ENCODE measurements at places on chromosomes 13 and 19. TPM values are rescaled to one million over a fixed set of nuclear protein-coding genes. Genes with fewer than 3 reads are reported as not detected.

GRCh38 chr13:20988909-20989655 lies 72.3 kb downstream of the LATS2 start:
- H3K27ac ChIP-seq: no peak overlapping the region
- no peak for DNase-seq
- H3K4me3 ChIP-seq: no peak overlapping the region
- no peaks in the 10 kb centered on the region for H3K4me1 ChIP-seq
- H3K27me3 ChIP-seq: peaks cover 5% of the 10 kb centered on the region
- no peaks in the 10 kb centered on the region for H3K36me3 ChIP-seq

DNA sequence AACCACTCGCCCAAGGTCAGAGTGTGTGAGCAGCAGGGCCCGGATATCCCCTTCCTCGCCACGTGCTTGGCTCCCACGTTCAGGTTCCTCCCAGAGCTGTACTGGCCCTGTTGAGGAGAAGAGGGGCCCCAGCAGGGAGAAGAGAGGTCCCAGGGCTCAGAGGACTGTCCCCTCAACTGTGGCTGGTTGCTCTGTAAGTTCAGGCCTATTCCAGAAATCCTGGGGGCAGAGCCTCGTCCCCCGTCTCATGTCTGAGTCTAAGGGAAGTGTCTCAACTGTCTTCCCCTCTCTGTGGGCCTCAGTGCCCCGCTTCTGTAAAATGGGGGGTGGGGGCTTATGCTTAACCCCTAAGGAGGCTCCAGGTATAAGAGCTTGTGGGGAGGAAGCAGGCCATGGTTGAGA lies 3.9 kb downstream of the PPP5C start:
- H3K4me1 ChIP-seq: peaks cover 86% of the 10 kb centered on the region
- peak overlapping the region; percentile 72 for H3K27ac ChIP-seq
- DNase-seq: no peak
- peaks cover 23% of the 10 kb centered on the region for H3K36me3 ChIP-seq
- H3K27me3 ChIP-seq: no peaks in the 10 kb centered on the region

GRCh38 chr13:99610702-99611289 lies 109.5 kb downstream of the TM9SF2 start:
- no peak for DNase-seq
- H3K27me3 ChIP-seq: peaks cover 2% of the 10 kb centered on the region
- H3K36me3 ChIP-seq: no peaks in the 10 kb centered on the region
- peaks cover 17% of the 10 kb centered on the region for H3K4me1 ChIP-seq

DNA sequence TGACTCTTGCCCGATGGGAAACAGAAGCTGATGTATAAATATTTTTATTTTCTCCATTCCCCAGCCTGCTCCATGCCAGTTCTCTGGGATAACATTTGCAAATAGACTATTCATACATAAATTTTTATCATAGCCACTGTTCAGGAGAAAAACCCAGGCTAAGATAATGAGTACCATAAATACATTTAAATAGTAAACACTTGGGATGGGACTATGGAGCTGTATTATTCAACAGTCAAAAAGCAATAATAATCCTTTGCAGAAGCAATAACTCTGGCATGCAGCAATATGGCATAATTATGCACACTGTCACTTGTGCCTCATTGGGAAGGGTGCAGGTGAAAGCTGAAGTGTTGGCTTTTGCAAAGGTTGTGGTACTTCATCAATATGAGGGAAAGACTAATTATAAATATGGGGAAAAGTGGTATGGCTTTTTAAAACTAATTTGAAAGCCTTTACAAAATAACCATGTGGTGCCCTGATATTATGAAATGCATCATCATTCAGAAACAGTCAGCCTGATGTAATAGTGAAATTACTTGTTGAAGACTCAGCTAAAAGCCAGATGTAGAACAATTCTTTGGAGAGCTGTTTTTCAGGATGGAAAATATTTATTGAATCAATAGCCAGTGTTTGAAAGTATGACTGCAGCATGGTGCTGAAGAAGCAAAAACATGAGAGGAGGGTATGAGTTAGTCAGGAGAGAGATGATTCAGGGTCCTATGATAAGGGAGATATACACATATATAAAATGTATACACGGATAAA lies 2476.7 kb downstream of the PCDH9 start:
- DNase-seq: no peak
- no peak overlapping the region for H3K4me3 ChIP-seq
- no peak overlapping the region for H3K27ac ChIP-seq
- no peaks in the 10 kb centered on the region for H3K4me1 ChIP-seq

DNA sequence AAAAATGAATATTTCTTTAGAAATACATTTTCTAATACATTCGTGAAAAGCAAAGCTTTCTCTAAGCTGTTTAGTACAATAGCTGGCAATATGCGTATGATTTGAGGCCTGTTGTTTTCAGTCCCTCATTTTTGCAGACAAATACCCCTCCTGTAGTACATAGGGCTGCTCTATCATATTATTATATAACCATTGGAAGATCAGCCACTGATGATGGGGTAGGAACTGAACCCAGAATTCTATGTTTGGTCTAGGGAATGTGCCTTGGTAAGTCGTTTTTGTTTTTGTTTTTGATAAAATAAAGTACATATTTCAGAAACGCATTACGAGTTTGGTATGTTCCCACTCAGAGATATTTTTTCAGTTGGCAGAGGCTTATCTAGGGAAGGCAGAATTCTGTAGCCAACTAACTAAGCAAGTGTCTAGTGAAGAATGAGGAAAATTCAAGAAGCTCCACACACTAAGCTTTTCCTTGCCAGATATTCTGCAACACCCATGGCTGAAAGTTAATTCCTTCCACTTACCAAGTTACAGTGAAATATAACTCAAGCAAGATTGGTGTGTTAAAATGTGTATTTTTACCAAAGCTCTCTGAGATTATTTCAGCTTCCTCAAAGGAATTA lies 656.9 kb upstream of the MIR17HG start:
- no peak overlapping the region for H3K27ac ChIP-seq
- no peaks in the 10 kb centered on the region for H3K27me3 ChIP-seq
- no peak overlapping the region for H3K4me3 ChIP-seq

GRCh38 chr13:104315606-104316005 lies 1249.4 kb upstream of the SLC10A2 start:
- H3K4me1 ChIP-seq: no peaks in the 10 kb centered on the region
- no peak overlapping the region for H3K27ac ChIP-seq
- H3K36me3 ChIP-seq: no peaks in the 10 kb centered on the region
- no peak for DNase-seq
- no peaks in the 10 kb centered on the region for H3K27me3 ChIP-seq

DNA sequence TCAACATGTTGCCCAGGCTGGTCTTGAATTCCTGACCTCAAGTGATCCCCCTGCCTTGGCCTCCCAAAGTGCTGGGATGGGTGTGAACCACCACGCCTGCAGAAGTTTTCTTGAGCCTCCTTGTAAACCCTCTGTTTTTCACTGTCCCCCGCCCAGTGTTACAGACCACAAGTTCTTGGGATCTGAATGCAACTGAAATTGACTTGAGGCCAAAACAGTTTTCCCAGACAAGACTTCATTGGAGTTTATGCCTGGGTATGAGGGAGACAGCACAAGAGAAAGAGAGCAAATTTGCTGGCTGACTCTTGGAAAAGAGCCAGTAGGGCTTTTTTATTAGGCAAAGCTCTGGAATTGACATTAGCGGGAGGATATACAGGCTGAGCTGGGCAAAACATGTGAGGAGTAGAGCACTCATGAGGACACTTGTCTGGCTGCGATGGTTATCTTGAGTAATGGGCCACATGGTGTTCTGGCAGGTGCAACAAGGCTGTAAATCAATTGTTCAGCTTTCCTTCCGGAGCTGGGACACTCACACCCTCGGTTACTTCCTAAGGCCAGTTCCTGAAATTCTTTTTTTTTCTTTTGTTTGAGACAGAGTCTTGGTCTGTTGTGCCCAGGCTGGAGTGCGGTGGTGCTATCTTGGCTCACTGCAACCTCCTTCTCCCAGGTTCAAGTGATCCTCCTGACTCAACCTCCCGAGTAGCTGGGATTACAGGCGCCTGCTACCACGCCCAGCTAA lies 12.7 kb upstream of the HNRNPL start:
- DNase-seq: no peak
- H3K4me3 ChIP-seq: no peak overlapping the region
- no peak overlapping the region for H3K27ac ChIP-seq
- peaks cover 48% of the 10 kb centered on the region for H3K4me1 ChIP-seq
- no peaks in the 10 kb centered on the region for H3K36me3 ChIP-seq

DNA sequence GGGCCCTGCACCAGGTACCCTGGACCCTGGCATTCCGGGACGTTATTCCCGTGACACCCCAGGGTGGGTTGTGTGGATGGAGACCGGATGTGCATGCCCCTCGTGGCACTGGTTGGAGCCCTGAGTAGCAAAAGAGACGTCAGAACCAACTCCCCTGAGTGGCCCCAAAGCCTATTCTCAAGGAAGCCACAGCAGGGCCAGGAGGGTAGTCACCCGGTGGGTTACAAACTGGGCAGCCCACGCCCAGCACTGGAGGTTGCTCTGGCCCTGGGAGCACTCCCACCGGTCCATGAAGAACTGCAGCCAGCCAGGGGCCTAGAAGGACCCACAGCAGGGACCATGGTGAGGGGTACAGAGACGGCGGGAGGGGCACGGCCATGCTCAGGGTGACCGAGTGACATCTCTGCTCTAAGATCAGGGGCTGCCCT lies 7.5 kb downstream of the KLF16 start:
- H3K4me3 ChIP-seq: peak overlapping the region; percentile 75
- no peak for DNase-seq
- H3K36me3 ChIP-seq: no peaks in the 10 kb centered on the region

DNA sequence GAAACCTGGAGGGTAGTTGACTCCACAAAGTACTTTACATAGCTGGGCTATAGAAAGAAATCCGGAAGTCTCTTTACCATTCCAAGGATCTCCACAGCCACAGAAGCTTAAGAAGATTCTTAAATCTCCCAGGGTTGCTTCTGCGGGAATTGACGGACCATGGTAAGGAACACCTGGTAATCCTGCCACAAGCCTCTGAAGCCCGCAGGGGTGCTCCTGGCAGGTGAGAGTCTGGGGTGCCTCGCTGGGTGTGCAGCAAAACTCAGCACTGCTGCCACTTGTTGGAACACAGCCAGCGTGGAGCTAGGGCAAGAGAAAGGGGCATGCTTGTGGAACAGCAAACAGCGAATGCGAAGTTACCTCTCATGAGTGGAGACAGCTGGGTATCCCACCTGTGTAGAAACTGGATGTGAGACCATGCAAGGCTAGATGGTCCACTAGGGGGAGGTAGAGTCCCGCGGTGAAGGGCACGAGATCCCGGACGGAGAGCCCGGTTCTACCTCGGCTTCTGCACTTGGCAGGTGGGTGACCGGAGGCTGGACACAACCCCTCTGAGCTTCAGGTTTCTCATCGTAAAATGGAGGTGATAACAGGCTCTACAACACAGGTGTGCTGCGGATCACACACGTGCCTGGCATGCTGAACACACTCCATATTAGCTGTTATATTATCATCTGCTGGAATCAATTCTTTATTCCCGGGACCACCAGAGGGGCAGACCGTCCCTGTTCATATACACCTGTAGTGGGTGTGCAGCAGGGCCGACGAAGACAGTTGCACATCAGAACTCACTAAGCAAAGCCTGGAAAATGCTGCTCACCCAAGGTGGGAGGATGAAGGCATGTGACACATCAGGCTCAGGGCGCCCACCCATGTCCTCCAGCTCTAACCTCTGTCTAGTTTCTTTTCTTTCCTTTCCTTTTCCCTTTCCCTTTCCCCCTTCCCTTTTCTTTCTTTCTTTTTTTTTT lies 24.1 kb upstream of the UBAC2 start:
- H3K36me3 ChIP-seq: no peaks in the 10 kb centered on the region
- H3K27me3 ChIP-seq: no peaks in the 10 kb centered on the region
- no peak overlapping the region for H3K27ac ChIP-seq
- no peak overlapping the region for H3K4me3 ChIP-seq
- peak; percentile 79 for DNase-seq
- peaks cover 39% of the 10 kb centered on the region for H3K4me1 ChIP-seq

- H3K4me1 ChIP-seq: no peaks in the 10 kb centered on the region
- no peak overlapping the region for H3K4me3 ChIP-seq
- no peaks in the 10 kb centered on the region for H3K36me3 ChIP-seq
- peaks cover 20% of the 10 kb centered on the region for H3K27me3 ChIP-seq
- DNase-seq: no peak
- no peak overlapping the region for H3K27ac ChIP-seq
These were observed 209.9 kb downstream of the TEX29 start for GRCh38 chr13:111530137-111530870.

GRCh38 chr19:49136771-49137171 lies 17.4 kb downstream of the PPFIA3 start:
- no peak overlapping the region for H3K4me3 ChIP-seq
- no peak overlapping the region for H3K27ac ChIP-seq
- no peak for DNase-seq
- no peaks in the 10 kb centered on the region for H3K27me3 ChIP-seq
- no peaks in the 10 kb centered on the region for H3K36me3 ChIP-seq
- H3K4me1 ChIP-seq: no peaks in the 10 kb centered on the region

GRCh38 chr19:1206864-1207450 lies 1.4 kb downstream of the STK11 start:
- peak overlapping the region; percentile 60 for H3K27ac ChIP-seq
- H3K4me3 ChIP-seq: peak overlapping the region; percentile 98
- peaks cover 9% of the 10 kb centered on the region for H3K36me3 ChIP-seq
- H3K27me3 ChIP-seq: no peaks in the 10 kb centered on the region
- no peak for DNase-seq

GRCh38 chr13:30423891-30424290 lies 1.6 kb downstream of the UBE2L5 start:
- no peak overlapping the region for H3K4me3 ChIP-seq
- no peak for DNase-seq
- no peaks in the 10 kb centered on the region for H3K36me3 ChIP-seq

DNA sequence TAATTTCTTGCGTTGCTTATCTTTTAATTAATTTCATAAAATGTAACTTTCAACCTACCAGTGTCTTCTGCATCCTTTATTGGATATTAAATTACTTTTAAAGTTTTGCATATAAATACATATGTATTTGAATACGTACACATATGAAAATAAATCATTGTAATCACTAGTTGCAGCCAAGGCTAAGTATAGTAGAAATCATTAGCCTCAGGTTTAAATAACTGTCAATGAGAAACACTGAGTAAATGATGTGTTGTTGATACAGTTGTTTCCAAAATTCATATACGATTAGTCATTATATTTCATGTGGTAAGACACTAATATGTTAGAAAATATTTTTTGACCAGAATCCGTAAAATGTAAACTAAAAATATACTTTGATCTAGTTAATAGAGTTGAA lies 1267.1 kb upstream of the PCDH20 start:
- H3K4me3 ChIP-seq: no peak overlapping the region
- no peaks in the 10 kb centered on the region for H3K27me3 ChIP-seq
- H3K36me3 ChIP-seq: no peaks in the 10 kb centered on the region

The ZNF844 gene
- 13.6 TPM for total RNA-seq

The FGF22 gene
- total RNA-seq: 3.9 TPM

The BCAM gene
- total RNA-seq: 1.0 TPM

The KCNJ14 gene
- 2.6 TPM for total RNA-seq

The SBK3 gene
- total RNA-seq: not detected

The IZUMO4 gene
- total RNA-seq: 21.9 TPM

The IGFL2 gene
- not detected for total RNA-seq

The P2RY11 gene
- 61.7 TPM for total RNA-seq

Data from T-cell (primary cell).